ENCODE measurements at places on chromosomes 1 and 21. TPM values are rescaled to one million over a fixed set of nuclear protein-coding genes. Genes with fewer than 3 reads are reported as not detected.

The ALPL gene
- 1.5 TPM for total RNA-seq

The PSEN2 gene
- total RNA-seq = 22.9 TPM

The S100A9 gene
- not detected for total RNA-seq

The AGBL4 gene
- total RNA-seq = not detected

The UBQLN4 gene
- total RNA-seq = 8.7 TPM

The TNNT2 gene
- total RNA-seq = not detected

The FHL3 gene
- total RNA-seq = 13.9 TPM

The PATJ gene
- total RNA-seq = 12.4 TPM

The OPTC gene
- not detected for total RNA-seq

The TMEM52 gene
- total RNA-seq = not detected

The RNU1-1 gene
- total RNA-seq = under 0.01 TPM

The SPRR3 gene
- total RNA-seq = not detected

The NCF2 gene
- total RNA-seq = 2.6 TPM

The HES2 gene
- 0.50 TPM for total RNA-seq

The KRTAP26-1 gene
- not detected for total RNA-seq

The FASLG gene
- total RNA-seq = not detected

The PCP4 gene
- total RNA-seq = not detected

The MPL gene
- not detected for total RNA-seq

The HES5 gene
- not detected for total RNA-seq

The PRR9 gene
- not detected for total RNA-seq

The RIPK4 gene
- total RNA-seq = under 0.01 TPM

The TSPEAR gene
- not detected for total RNA-seq

The TMEM54 gene
- total RNA-seq = 69.9 TPM

The PTGFRN gene
- total RNA-seq = 1.2 TPM

The LEMD1 gene
- total RNA-seq = not detected

The TMEM79 gene
- 3.6 TPM for total RNA-seq

The LDLRAD1 gene
- not detected for total RNA-seq

The GBP6 gene
- total RNA-seq = under 0.01 TPM

The SASS6 gene
- 1.5 TPM for total RNA-seq

The MAP7D1 gene
- 78.4 TPM for total RNA-seq

The AXDND1 gene
- 0.17 TPM for total RNA-seq

The NBPF8 gene
- 18.8 TPM for total RNA-seq

The PCP4L1 gene
- total RNA-seq = not detected

The SCCPDH gene
- 58.0 TPM for total RNA-seq

The CR2 gene
- total RNA-seq = not detected

The CD1B gene
- total RNA-seq = not detected

The TRNAU1AP gene
- 19.0 TPM for total RNA-seq

The BTBD19 gene
- 5.0 TPM for total RNA-seq

The A3GALT2 gene
- not detected for total RNA-seq

The C8B gene
- not detected for total RNA-seq

The S100A12 gene
- not detected for total RNA-seq

The SEMA6C gene
- total RNA-seq = 0.51 TPM

The CYP4A11 gene
- total RNA-seq = not detected

The NMNAT1 gene
- 14.4 TPM for total RNA-seq

The SPRR2D gene
- total RNA-seq = not detected

The CA6 gene
- not detected for total RNA-seq

The RBBP5 gene
- total RNA-seq = 19.8 TPM

The FOXD3 gene
- total RNA-seq = not detected

The LCE1F gene
- total RNA-seq = not detected

The MTARC2 gene
- total RNA-seq = 9.0 TPM

The ETV3L gene
- total RNA-seq = not detected

The HSD11B1 gene
- total RNA-seq = 20.3 TPM

The RAB25 gene
- total RNA-seq = not detected

The CD1C gene
- not detected for total RNA-seq

The S100A7 gene
- total RNA-seq = not detected
